Adipocyte (in vitro differentiated cells): ENCODE measurements at places on chromosomes 3 and 15.

DNA sequence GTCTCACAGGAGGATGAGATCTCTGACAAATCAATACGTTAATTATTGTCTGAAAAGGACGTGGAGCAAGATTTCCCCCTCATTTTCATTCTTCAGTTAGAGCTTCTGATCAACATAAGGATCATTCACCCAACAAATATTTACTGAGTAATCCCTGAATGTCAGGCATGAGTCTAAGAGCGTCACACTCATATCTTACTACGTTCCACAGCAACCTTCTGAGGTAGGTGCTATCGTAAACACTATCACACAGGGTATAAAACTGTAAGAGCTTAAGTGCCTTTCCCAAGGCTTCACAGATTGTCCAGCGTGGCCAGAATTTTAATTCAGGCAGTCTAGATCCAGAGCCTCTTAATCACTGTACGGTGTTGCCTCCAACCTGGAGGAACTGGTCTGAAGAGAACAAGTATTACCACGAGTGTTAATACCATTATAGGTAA lies 10.6 kb upstream of the TM4SF1 start:
- DNase-seq = peak; percentile 54

DNA sequence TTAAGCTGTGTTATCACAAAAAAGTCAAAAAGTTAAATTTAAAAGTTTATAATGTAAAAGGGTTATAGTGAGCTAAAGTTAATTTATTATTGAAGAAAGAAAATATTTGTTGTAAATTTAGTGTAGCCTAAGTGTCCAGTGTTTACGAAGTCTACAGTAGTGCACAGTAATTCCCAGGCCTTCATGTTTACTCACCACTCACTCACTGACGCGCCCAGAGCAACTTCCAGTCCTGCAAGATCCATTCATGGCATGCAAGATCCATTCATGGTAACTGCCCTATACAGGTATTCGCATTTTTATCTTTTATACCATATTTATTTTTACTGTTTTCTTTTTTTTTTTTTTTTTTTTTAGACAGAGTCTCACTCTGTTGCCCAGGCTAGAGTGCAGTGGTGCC lies 69.5 kb downstream of the TPRA1 start:
- DNase-seq = no peak

DNA sequence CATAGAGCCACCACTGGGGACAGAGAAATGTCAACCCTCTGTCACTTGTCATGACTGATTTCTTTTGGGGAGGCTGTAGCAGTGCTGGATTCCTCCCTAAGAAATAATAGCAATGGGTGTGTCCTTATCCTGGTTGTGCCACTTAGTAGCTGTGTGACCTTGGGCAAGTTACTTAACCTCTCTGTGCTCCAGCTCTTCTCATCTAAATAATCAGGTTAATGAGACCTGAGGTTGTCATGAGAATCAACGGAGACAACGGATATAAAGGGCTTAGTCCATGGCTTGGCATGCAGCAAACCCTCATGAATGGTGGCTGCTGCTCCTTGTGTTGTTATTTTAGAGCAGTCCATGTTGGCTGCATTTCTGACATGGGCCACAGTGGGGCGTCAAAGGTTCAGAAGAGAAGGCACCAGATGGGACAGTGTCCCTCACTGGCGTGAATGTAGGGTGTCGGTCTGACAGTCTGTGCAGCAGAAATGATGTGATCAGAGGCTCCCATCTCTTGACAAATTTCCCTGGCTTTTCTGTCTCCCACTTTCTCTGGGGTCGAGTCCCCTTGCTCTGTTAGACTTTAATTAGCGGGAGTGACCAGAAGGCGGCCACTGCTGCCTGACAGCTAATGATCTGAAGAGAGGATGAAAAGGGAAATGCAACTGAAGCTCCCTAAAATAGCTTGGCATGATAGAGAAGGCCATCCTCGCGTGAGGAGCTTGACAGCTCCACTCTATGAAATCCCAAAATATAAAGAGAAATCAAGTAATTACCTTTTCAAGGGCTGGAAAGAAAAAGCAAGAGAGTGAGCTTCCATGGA lies 209.4 kb downstream of the CADPS start:
- peak; percentile 83 for DNase-seq

DNA sequence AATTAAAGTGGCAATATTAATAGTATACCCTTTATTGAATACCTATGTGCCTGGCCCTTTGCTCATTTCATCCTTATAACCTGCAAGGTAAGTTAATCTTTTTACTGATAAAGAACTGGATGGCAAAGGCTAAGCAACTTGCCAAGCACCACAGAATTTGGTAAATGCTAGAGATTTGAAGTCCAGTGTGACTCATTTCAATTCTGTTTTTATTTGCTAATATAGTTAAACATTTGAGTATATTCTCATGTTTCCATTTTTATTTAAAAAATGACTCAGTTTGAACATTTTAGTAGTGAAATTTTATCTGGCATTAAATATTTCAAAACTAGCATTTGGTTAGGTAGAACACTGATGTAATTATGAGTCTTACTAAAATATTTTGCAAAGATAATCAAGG lies 11.3 kb downstream of the PFN2 start:
- DNase-seq = peak; percentile 40

- DNase-seq = no peak
These were observed 151.4 kb downstream of the MEIS2 start for GRCh38 chr15:36948982-36949381.
